ENCODE measurements at places on chromosomes 7 and 10.
A peak's percentile ranks its signal among the peaks of the same experiment; 100 is the strongest.

DNA sequence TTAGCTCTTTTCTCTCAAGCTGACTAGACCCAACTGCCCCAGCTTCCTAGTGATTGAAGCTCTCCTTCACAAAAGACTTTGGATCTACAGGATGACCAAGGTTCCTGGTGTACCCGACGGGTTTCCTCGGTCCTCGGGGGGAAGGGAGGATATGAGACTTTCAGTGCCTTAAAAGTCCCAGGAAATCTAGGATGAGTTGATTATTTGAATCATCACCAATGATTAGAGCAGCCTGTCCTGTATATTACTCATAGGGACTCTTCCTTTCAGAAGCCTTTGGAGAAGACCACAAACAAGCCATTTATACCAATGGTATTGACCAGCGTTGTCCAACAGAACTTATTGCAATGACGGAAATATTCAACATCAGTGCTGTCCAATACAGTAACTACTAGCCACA, 6.1 kb upstream of the ACTA2 start:
- no peak for DNase-seq

GRCh38 chr7:5649641-5650040, 131.8 kb downstream of the RNF216 start:
- no peak for DNase-seq

DNA sequence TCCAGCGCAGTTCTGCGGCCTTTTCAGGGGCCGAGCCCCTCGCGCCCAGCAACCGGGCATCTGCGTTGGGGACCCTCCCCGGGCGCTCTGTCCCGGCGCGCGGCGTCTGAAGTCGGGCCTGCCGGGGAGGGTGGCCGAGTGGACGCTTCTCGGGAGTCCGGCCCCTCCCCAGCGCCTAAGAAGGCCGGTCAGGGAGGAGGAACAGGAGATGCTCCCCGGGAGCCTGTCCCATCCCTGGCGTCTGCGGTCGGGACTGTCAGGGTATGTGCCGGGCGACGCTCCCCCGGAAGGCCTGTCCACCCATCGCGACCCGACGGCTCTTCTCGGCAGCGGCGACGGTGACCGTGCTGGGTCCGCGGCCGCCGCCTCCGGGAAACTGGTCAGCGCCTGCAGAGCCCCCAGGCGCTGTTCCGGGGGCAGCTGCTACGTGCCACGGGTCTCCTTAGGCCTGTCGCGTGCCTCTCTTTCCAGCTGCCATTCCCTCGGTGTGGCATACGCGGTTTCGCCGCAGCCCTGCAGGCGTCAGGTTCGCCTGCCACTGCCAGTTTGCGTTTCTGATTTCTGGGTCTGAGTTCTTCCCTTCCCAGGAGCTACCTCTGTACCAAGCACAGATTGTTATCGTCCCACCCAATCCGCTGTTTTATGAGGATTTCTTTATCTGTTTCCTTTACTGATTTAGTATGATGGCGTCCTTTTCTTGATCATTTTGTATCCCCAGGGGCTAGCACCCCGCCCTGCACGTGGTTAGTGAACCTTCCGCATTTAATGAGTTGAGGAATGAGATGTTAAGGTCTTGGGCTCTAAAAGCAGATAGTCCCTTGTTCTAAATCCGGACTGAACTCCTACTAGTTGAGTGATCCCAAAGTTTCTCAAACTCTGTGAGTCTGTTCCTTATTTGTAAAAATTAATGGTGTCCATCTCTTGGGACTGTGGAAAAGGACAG, 782 bp downstream of the IFIT5 start:
- DNase-seq, result peak; percentile 70

GRCh38 chr10:52639652-52640051, 132.9 kb downstream of the MBL2 start:
- DNase-seq, result no peak

Data from hippocampal formation (tissue), 2 donors.